Activated gamma-delta T cell treated with anti-CD3 and anti-CD28 coated beads, Interleukin-2, amount 50 U/mL, for 16 hours (primary cell): ENCODE measurements at places on chromosomes 16 and 17.

GRCh38 chr17:66468241-66469087, 166.1 kb downstream of the PRKCA start:
- no peak for DNase-seq

- DNase-seq = no peak
Measured at GRCh38 chr16:26281381-26282110, 589.8 kb downstream of the HS3ST4 start.

DNA sequence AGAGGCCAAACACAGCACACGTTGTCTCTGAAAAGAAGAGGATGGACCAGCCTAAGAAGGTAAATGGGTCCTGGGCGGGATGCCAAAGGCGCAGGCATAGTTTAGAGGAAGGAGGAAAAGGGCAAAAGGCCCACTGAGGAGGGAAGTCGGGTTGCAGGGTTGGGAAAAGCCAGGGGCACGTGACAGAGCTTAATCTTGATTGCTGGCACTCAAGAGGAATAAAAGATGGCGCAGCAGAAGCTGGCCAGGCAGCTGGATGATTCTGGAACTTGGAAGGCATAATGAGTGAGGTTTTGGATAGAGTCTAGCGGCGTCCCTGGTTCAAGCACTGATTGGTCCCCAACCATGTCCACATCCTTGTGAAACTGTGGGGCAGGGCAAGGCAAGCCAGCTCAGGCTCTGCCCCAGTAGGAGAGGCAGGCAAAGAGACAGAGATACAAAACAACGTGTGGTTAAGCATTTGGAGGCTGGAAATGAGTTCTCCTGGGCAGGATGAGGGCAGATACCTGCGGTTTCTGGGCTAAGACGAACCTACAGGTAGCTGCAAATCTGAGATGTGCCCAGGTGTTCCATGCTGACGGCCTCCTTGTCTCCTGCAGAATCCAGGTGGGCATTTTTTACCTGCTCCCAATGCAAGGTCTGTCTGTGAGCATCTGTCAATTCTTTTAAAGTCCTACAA, 52.7 kb upstream of the CIBAR2 start:
- DNase-seq = no peak

- DNase-seq = no peak
Measured at GRCh38 chr17:78557598-78558039, 19.6 kb downstream of the DNAH17 start.

DNA sequence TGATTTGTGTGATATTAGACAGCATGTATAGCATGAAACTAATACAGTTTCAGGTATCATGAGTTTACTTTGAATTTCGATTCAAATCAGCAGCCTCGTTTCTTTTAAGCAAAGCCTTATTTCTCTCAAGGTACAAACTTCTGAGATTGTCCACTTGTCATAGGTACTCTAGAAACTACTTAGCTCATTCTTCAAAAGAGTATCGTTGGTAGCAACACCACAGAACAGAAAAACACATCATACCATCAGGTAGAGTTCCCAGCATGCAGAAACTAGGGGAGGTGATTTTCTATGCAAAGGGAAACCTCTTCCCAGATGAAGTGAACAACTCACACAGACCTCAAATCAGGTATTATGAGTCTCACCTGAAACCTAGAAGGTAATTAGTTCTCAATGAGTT, 237.0 kb upstream of the SOX9 start:
- no peak for DNase-seq

GRCh38 chr16:30076276-30076791, 540 bp downstream of the PPP4C start:
- no peak for DNase-seq

GRCh38 chr16:30567991-30568638, 3.4 kb downstream of the ZNF688 start:
- peak; percentile 27 for DNase-seq
